ENCODE measurements at places on chromosomes 4 and X. TPM values are rescaled to one million over a fixed set of nuclear protein-coding genes. Genes with fewer than 3 reads are reported as not detected.

GRCh38 chrX:38221391-38221929, 789 bp upstream of the SRPX start:
- no peak overlapping the region for H3K4me3 ChIP-seq
- no peaks in the 10 kb centered on the region for H3K36me3 ChIP-seq
- peak overlapping the region; percentile 13 for H3K27ac ChIP-seq
- no peaks in the 10 kb centered on the region for H3K4me1 ChIP-seq
- no peak for DNase-seq
- H3K27me3 ChIP-seq = no peaks in the 10 kb centered on the region

DNA sequence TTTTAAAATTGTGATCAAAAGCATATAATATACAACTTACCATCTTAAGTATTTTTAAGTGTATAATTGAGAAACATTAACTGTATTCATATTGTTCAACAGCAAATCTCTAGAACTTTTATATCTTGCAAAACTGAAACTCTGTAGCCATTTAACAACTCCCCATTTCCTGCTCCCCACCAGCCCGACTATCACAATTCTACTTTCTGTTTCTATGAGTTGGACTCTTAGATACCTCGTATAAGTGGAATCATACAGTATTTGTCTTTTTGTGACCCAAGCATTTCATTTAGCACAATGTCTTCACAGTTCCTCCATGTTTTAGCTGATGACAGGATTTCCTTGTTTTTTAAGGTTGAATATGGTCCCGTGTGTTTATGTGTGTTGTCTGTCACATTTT, 106.0 kb downstream of the LRBA start:
- no peak overlapping the region for H3K4me3 ChIP-seq
- H3K4me1 ChIP-seq = no peaks in the 10 kb centered on the region
- H3K27ac ChIP-seq = no peak overlapping the region
- no peaks in the 10 kb centered on the region for H3K36me3 ChIP-seq
- no peaks in the 10 kb centered on the region for H3K27me3 ChIP-seq

DNA sequence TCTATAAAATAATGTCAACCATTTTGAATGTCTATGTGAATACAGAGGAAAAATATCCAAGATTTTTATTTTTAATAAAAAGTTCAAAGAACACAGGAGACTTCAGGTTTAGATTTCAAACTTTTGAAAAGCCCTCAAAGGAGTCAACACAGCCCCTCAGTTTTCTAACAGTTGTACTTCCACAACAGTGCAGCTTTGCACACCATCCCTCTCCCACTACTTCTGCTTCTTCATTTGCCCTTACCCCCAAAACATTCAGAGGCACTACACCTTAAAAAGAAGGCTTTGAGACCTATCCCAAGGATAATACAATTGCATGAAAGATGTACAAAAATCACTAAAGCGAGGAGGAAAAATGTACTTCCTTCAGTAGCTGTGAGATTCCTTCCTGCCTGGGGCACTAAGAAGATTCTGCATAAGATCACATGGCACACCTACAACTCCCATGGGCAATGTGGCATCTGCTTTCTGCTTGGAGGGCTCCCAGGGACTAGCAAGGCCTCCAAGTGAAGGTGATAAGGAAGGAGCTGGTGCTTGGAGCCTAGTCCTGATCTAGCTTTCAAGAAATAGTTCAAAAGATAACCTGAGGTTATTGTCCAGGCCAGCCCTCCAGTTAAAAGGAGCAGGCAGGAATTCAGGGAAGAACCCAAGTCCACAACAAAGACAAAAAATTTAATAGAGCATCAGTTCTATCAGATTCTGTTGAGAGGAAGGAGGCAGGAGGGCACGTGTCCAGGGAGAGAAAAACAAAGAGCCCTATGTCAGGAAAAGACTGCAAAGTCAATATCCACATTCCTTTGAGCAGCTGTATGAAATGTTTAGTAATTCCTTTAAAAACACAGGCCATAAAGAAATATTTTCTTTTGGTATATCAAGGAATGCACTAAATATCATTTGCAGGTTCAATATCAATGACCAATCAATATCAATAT, 19.1 kb downstream of the ARAP2 start:
- no peak for DNase-seq
- no peak overlapping the region for H3K4me3 ChIP-seq
- H3K4me1 ChIP-seq = no peaks in the 10 kb centered on the region
- H3K27me3 ChIP-seq = no peaks in the 10 kb centered on the region
- no peak overlapping the region for H3K27ac ChIP-seq
- no peaks in the 10 kb centered on the region for H3K36me3 ChIP-seq

- peak; percentile 91 for DNase-seq
- H3K27me3 ChIP-seq = no peaks in the 10 kb centered on the region
- H3K4me1 ChIP-seq = peaks cover 24% of the 10 kb centered on the region
- peak overlapping the region; percentile 87 for H3K27ac ChIP-seq
- no peak overlapping the region for H3K4me3 ChIP-seq
- no peaks in the 10 kb centered on the region for H3K36me3 ChIP-seq
Observed at GRCh38 chr4:113468165-113469022, 293.1 kb downstream of the CAMK2D start.

GRCh38 chr4:76447393-76447851, 12.4 kb downstream of the SHROOM3 start:
- no peaks in the 10 kb centered on the region for H3K4me1 ChIP-seq
- no peaks in the 10 kb centered on the region for H3K36me3 ChIP-seq
- no peaks in the 10 kb centered on the region for H3K27me3 ChIP-seq

- no peak overlapping the region for H3K27ac ChIP-seq
- DNase-seq = no peak
- H3K4me3 ChIP-seq = no peak overlapping the region
- no peaks in the 10 kb centered on the region for H3K4me1 ChIP-seq
- H3K27me3 ChIP-seq = no peaks in the 10 kb centered on the region
Observed at GRCh38 chr4:188551156-188551555, 411.9 kb downstream of the TRIML1 start.

DNA sequence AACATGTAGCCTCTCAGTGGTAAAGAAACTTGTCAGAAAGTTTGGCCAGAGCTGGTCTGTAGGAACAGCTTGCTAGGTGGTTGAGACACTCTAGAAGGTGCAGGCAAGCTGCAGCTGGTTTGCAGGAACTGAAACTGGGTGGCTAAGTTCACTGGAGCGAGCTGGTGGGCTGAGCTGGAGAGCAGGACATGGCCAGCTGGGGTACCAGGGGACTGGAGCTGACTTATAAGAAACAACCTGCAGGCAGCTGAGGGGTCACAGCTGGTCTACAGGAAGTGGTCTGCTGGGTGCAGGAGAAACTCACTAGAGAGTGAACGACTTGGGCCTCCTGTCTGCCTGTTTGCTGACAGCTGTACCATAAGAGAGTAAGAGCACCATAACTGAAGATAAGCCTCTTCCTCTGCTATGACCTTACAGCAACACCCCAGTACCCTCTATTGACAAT, 157.1 kb upstream of the LNX1 start:
- H3K4me3 ChIP-seq = no peak overlapping the region
- H3K4me1 ChIP-seq = no peaks in the 10 kb centered on the region
- no peak for DNase-seq
- H3K27me3 ChIP-seq = no peaks in the 10 kb centered on the region
- H3K36me3 ChIP-seq = no peaks in the 10 kb centered on the region

GRCh38 chr4:147826288-147826646, 94.4 kb downstream of the ARHGAP10 start:
- no peak for DNase-seq
- H3K27ac ChIP-seq = no peak overlapping the region
- H3K27me3 ChIP-seq = no peaks in the 10 kb centered on the region
- H3K36me3 ChIP-seq = no peaks in the 10 kb centered on the region

DNA sequence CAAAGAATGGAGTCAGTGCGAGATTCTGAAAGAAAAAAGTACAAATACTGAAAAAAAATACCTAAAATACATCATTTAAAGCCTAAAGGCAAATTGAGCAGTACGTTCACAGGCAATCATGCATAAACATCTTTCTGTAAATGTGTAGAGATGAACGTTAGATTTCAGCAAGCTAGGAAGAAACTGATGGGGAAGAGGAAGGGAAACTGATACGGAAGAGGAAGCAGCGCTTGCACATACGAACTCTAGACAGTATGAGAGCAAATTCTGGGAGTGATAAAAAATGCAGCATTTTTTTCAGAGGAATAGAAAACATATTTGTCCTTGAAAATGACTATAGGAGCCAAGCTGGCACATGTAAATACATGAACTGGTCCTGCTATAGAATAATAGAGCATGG, 9.4 kb downstream of the ANKRD50 start:
- no peak for DNase-seq
- H3K27ac ChIP-seq = no peak overlapping the region
- H3K4me1 ChIP-seq = no peaks in the 10 kb centered on the region
- no peak overlapping the region for H3K4me3 ChIP-seq
- no peaks in the 10 kb centered on the region for H3K27me3 ChIP-seq
- no peaks in the 10 kb centered on the region for H3K36me3 ChIP-seq

DNA sequence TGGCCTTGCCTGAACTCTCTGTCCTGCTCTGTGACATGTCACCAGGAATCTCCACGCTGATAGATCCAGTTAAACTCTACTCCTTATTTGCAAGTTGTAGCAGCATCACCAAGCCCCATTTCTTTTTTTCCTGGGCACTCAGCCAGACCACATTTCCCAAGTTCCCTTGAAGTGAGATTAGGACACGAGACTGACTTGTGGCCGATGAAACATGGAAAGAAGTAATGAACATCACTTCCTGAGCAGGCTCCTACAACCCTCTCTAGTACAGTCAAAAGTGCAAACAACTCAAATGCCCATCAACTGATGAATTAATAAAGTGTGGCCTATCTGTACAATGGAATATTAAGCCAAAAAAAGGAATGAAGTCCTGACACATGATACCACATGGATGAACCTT, 74.6 kb downstream of the MAP3K15 start:
- no peaks in the 10 kb centered on the region for H3K36me3 ChIP-seq
- H3K4me1 ChIP-seq = no peaks in the 10 kb centered on the region
- H3K27me3 ChIP-seq = no peaks in the 10 kb centered on the region
- no peak overlapping the region for H3K27ac ChIP-seq
- DNase-seq = no peak

GRCh38 chr4:3470244-3471097, 7.4 kb downstream of the DOK7 start:
- no peaks in the 10 kb centered on the region for H3K4me1 ChIP-seq
- H3K27ac ChIP-seq = no peak overlapping the region
- H3K4me3 ChIP-seq = no peak overlapping the region
- no peak for DNase-seq

- peaks cover 36% of the 10 kb centered on the region for H3K4me1 ChIP-seq
- no peaks in the 10 kb centered on the region for H3K27me3 ChIP-seq
- H3K27ac ChIP-seq = no peak overlapping the region
- DNase-seq = no peak
- H3K4me3 ChIP-seq = no peak overlapping the region
- no peaks in the 10 kb centered on the region for H3K36me3 ChIP-seq
Observed at GRCh38 chr4:30840571-30840970, 120.4 kb downstream of the PCDH7 start.

DNA sequence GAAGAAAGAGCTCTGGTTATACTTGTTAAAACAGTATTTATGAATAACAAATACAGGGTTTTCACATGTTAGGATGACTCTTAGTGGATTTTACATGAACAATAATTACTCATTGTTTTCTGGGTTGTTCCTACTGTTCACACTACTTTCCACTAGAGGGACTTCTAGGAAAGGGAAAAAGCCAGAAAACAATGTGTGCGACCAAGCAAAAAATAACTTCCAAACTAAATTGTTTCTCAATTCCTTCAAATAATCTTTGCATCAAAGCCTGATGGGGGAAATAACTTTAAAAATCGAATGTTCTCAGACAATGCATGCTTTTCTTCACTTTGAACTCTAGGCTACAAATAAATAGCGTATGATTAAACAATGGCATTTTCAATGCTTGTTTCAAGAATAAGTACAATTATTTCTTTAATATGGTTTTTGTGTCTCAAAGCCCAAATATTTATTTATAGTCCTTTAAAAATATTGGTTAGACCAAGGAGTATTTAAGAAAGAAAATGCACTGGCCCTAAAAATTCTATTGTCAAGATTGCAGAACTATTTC, 72.1 kb upstream of the ETNPPL start:
- H3K27ac ChIP-seq = no peak overlapping the region
- peaks cover 6% of the 10 kb centered on the region for H3K27me3 ChIP-seq
- DNase-seq = peak; percentile 53

GRCh38 chr4:71404049-71404448, 65.2 kb downstream of the SLC4A4 start:
- no peaks in the 10 kb centered on the region for H3K4me1 ChIP-seq
- H3K27me3 ChIP-seq = no peaks in the 10 kb centered on the region
- H3K27ac ChIP-seq = no peak overlapping the region
- no peak for DNase-seq
- H3K36me3 ChIP-seq = no peaks in the 10 kb centered on the region
- no peak overlapping the region for H3K4me3 ChIP-seq

- no peaks in the 10 kb centered on the region for H3K36me3 ChIP-seq
- no peaks in the 10 kb centered on the region for H3K27me3 ChIP-seq
- no peaks in the 10 kb centered on the region for H3K4me1 ChIP-seq
- no peak overlapping the region for H3K4me3 ChIP-seq
- no peak overlapping the region for H3K27ac ChIP-seq
Observed at GRCh38 chr4:87802858-87803257, 3.5 kb downstream of the IBSP start.

GRCh38 chr4:80610845-80611677, 275.5 kb downstream of the CFAP299 start:
- DNase-seq = peak; percentile 7
- H3K36me3 ChIP-seq = no peaks in the 10 kb centered on the region
- no peaks in the 10 kb centered on the region for H3K27me3 ChIP-seq
- peaks cover 9% of the 10 kb centered on the region for H3K4me1 ChIP-seq
- H3K4me3 ChIP-seq = no peak overlapping the region

DNA sequence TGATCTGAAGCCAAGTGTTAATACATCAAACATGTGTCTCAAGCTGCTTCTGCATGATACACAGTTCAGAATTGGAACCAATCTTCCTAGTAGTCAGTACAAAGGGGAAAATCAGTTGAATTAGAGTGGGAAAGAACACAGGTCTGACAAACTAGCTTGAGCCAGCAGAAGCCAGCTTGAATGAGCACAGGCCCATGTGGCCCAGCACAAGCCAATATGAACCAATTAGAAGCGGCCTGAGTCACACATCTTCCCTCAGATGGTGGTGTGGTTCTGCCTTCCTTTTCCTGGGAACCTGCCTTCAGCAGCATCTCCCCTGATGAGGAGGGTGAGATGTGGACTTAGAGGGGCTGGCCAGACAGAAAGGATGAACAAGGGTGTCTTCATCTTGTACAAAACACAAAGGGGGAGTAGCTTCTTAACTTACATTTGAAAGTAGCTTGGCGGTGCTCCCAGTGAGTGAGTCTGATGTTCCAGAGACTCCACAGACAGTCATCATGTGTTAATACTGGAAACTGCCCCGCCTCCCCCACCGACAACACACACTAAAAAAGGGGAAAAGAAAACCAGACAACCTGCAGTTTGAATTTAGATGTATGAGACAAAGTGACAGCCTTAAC, 72.0 kb downstream of the FRMPD4 start:
- H3K27ac ChIP-seq = no peak overlapping the region
- no peak for DNase-seq
- H3K4me1 ChIP-seq = no peaks in the 10 kb centered on the region
- no peaks in the 10 kb centered on the region for H3K36me3 ChIP-seq

GRCh38 chr4:13597604-13598003, 29.9 kb downstream of the BOD1L1 start:
- H3K27ac ChIP-seq = no peak overlapping the region
- peaks cover 3% of the 10 kb centered on the region for H3K36me3 ChIP-seq
- DNase-seq = no peak
- H3K4me1 ChIP-seq = no peaks in the 10 kb centered on the region
- H3K4me3 ChIP-seq = no peak overlapping the region

The PPP1R2C gene
- not detected for polyA plus RNA-seq

The DCAF12L2 gene
- not detected for polyA plus RNA-seq

The RBM41 gene
- polyA plus RNA-seq = 10.1 TPM

The NUDT10 gene
- 4.6 TPM for polyA plus RNA-seq

The CFAP99 gene
- polyA plus RNA-seq = not detected

The ENAM gene
- polyA plus RNA-seq = 0.64 TPM
